Pancreas (tissue), 10 donors: ENCODE measurements at places on chromosomes 7 and 10. TPM values are rescaled to one million over a fixed set of nuclear protein-coding genes. Genes with fewer than 3 reads are reported as not detected.

CNTNAP2 gene
- 1.1 TPM for total RNA-seq

COL13A1 gene
- 1.1 TPM for total RNA-seq

PNLIPRP3 gene
- total RNA-seq: not detected

CARD11 gene
- total RNA-seq: 1.2 TPM

RBP3 gene
- total RNA-seq: not detected

PARD3 gene
- 30.2 TPM for total RNA-seq

GRCh38 chr10:45444976-45445898 lies 71.2 kb downstream of the ALOX5 start:
- H3K27ac ChIP-seq: peak overlapping the region; percentile 76
- H3K4me3 ChIP-seq: no peak overlapping the region
- peak; percentile 85 for DNase-seq
- no peaks in the 10 kb centered on the region for H3K27me3 ChIP-seq
- H3K4me1 ChIP-seq: peaks cover 7% of the 10 kb centered on the region
- H3K36me3 ChIP-seq: no peaks in the 10 kb centered on the region

DNA sequence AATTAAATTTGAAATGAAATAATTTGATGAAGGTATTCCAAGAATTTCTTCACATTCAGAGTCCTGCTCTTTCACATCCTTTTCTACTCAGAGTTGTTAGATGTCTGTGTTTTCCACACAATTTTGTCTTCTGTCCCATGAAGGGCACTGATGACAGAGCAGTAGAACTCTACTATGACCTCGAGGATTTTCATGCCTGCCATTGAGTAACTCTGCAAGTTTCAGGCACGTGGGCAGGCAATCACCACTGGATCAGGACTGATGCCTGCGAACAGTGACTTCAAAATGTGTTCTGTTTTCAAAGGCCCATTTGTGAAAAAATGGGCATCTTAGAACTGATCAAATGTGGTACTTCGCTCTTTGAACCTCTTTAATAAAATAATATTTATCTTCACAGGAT lies 91.1 kb downstream of the CDK6 start:
- H3K27me3 ChIP-seq: no peaks in the 10 kb centered on the region
- no peaks in the 10 kb centered on the region for H3K36me3 ChIP-seq
- no peak overlapping the region for H3K4me3 ChIP-seq
- H3K4me1 ChIP-seq: peaks cover 13% of the 10 kb centered on the region
- DNase-seq: no peak

- no peak overlapping the region for H3K4me3 ChIP-seq
- no peak for DNase-seq
- H3K27me3 ChIP-seq: no peaks in the 10 kb centered on the region
- no peaks in the 10 kb centered on the region for H3K4me1 ChIP-seq
These were observed 160.1 kb downstream of the CFTR start for GRCh38 chr7:117639966-117640365.

DNA sequence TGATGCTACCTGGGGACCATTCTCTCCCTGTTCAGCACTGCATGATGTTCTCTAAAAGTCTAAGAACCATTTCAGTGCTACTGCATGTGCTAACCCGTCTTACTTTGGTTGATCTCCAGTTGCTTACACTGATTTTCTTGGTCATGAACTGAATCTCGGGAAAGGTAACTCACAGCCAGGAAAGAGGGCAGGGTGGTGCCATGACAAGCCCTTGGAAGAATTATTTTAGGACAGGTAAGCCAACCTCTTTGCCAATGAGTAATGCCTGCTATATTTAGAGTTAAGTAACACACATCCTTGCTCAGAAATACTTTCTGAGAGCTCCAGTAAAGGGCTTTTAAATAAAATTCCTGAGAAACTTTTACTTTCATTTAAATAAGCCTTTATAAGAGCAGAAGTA lies 126.7 kb downstream of the ARL4A start:
- H3K27ac ChIP-seq: no peak overlapping the region
- H3K4me3 ChIP-seq: no peak overlapping the region
- H3K36me3 ChIP-seq: no peaks in the 10 kb centered on the region
- no peaks in the 10 kb centered on the region for H3K27me3 ChIP-seq
- DNase-seq: no peak

- no peaks in the 10 kb centered on the region for H3K36me3 ChIP-seq
- no peak overlapping the region for H3K27ac ChIP-seq
- H3K4me1 ChIP-seq: no peaks in the 10 kb centered on the region
- H3K4me3 ChIP-seq: no peak overlapping the region
- DNase-seq: no peak
These were observed 733.1 kb downstream of the TYW1 start for GRCh38 chr7:67729771-67730170.

DNA sequence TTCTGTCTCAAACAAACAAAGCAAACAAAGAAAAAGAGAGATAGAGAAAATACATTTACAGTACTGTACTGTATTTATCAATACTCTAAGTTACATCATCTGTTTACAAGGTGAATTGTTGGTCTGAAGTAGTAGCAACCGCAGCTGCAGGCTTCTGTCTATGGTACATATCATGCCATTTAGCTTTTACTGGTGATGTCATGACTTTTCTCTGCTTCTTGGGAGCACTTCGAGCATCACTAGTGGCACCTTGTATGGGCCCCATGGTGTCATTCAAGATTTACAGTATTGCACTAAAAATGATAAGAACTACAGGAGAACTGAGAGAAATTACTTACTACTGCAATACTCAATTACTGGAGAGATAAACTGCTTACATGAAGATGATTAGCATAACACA lies 826.9 kb downstream of the CNTNAP2 start:
- no peak overlapping the region for H3K4me3 ChIP-seq
- DNase-seq: no peak
- no peak overlapping the region for H3K27ac ChIP-seq
- no peaks in the 10 kb centered on the region for H3K4me1 ChIP-seq
- no peaks in the 10 kb centered on the region for H3K27me3 ChIP-seq

GRCh38 chr10:96918214-96919002 lies 86.3 kb downstream of the LCOR start:
- DNase-seq: no peak
- no peaks in the 10 kb centered on the region for H3K27me3 ChIP-seq
- peaks cover under 1% of the 10 kb centered on the region for H3K4me1 ChIP-seq
- no peaks in the 10 kb centered on the region for H3K36me3 ChIP-seq
- H3K27ac ChIP-seq: no peak overlapping the region

DNA sequence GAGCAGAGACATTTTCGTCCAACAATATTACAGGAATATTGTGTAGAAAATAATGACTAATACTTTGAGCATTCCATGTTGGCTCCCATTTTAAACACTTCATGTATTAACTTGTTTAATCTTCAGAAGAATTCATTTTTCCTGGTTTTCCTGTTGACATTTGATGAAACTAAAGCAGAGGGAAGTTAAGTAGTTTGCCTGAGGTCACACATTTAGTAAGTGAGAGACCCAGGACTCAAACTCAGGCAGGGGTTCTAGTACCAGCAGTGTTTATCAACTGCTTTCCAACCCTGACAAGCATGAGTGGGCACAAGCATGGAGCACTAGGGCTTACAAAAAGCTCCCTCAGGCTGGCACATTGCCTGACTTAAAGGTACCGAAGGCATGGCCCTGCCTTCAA lies 719.1 kb downstream of the AUTS2 start:
- H3K36me3 ChIP-seq: no peaks in the 10 kb centered on the region
- DNase-seq: no peak
- no peak overlapping the region for H3K4me3 ChIP-seq
- H3K4me1 ChIP-seq: no peaks in the 10 kb centered on the region
- no peaks in the 10 kb centered on the region for H3K27me3 ChIP-seq

DNA sequence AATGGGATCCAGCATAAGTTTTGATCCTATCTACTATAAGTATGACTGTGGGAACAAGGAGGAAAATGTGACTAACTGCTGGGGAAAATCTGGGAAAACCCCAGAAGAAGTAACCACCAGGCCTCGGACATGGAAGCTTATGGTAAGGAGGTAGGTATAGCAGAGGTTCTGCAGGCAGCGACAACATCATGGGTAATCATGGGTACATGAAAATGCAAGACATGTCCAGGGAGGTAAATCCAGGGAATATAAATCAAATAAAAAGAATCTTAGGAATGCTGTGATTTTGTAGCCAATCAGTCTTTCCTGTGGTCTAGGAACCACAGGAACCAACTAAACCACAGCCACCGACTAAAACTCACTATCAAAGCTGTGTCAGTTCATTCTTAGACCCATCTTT lies 168.3 kb upstream of the NPY start:
- no peak for DNase-seq
- no peaks in the 10 kb centered on the region for H3K36me3 ChIP-seq
- no peak overlapping the region for H3K27ac ChIP-seq
- H3K4me1 ChIP-seq: no peaks in the 10 kb centered on the region
- H3K4me3 ChIP-seq: no peak overlapping the region

DNA sequence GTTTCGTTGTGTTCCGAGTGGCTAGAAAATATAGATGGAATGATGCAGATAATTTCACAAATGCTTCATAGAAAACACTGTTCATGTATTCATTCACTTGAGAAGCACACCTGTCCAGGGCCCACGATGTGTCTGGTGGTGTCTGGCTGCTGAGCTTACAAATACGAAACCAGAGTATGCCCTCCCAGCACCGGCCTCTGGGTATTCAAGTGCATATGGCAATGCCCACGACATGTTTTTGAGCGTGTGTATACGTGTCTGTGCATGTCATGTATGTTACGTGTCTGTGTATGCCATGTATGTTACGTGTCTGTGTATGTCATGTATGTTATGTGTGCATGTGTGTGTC lies 37.9 kb downstream of the IL2RA start:
- H3K4me3 ChIP-seq: no peak overlapping the region
- no peak overlapping the region for H3K27ac ChIP-seq
- H3K36me3 ChIP-seq: no peaks in the 10 kb centered on the region
- no peaks in the 10 kb centered on the region for H3K4me1 ChIP-seq

DNA sequence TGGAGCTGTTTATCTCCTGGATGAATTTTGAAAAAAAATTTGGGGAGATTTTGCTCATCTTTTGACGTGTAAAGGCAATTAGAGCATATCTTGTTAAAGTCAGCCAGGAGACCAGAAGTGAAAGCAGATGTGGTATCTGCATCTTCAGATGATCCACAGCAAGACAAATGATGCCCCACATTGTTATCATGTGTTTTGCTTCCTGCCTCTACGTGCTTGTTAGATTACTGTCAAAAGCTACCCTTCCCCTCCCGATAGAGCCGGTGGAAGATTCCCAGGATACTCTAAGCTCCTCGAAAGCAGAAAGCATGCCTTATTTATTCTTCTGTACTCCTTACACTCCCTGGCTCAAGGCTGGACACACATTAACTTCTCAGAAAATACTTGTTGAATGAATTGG lies 12.9 kb downstream of the COL17A1 start:
- H3K27me3 ChIP-seq: no peaks in the 10 kb centered on the region
- no peaks in the 10 kb centered on the region for H3K4me1 ChIP-seq
- no peak overlapping the region for H3K27ac ChIP-seq
- H3K36me3 ChIP-seq: no peaks in the 10 kb centered on the region
- no peak overlapping the region for H3K4me3 ChIP-seq

GRCh38 chr10:99529591-99530107 lies 3.1 kb upstream of the NKX2-3 start:
- peaks cover 12% of the 10 kb centered on the region for H3K27me3 ChIP-seq
- DNase-seq: no peak
- H3K4me3 ChIP-seq: no peak overlapping the region
- peaks cover under 1% of the 10 kb centered on the region for H3K4me1 ChIP-seq
- H3K27ac ChIP-seq: no peak overlapping the region
- no peaks in the 10 kb centered on the region for H3K36me3 ChIP-seq

DNA sequence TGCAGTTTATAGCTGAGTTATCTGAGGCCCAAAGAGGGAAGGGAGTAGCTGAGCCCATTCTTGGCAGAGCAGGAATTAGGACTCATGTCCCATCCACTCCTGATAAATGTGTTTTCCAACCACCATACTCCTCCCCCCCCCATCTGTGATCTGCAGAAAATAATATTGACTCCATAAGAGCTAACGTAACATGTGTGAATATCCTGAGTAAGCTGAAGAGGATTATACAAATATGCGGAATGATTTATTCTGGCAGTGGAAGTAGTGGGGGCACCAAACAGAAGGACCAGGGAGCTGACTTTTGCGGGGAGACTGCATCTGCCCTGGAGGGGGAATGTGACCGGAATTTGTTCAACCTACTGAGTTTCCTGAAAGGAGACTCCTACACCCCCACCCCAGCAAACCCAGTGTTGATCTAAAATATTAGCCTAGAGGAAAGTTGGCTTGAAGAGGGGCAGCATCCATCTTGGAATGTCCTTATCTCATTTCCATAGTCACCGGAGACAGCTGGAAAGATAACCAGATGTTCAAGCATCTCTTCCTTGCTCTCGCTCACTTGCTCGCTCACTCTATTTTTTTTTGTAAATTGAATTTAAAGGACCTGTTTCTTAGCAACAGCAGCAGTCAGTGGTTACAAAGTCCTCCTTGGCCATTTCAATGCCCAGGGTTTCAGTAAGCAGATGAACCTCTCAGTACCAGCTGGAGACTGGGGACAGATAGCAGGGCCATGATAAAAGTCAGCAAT lies 114.7 kb downstream of the RPS24 start:
- no peak for DNase-seq
- H3K4me3 ChIP-seq: no peak overlapping the region
- no peaks in the 10 kb centered on the region for H3K4me1 ChIP-seq
- H3K27ac ChIP-seq: no peak overlapping the region
- no peaks in the 10 kb centered on the region for H3K36me3 ChIP-seq
